Activated CD4-positive, CD25-positive, alpha-beta regulatory T cell treated with anti-CD3 and anti-CD28 coated beads, Interleukin-2, amount 50 U/mL, for 72 hours (primary cell): ENCODE measurements at places on chromosomes 7 and 10.

DNA sequence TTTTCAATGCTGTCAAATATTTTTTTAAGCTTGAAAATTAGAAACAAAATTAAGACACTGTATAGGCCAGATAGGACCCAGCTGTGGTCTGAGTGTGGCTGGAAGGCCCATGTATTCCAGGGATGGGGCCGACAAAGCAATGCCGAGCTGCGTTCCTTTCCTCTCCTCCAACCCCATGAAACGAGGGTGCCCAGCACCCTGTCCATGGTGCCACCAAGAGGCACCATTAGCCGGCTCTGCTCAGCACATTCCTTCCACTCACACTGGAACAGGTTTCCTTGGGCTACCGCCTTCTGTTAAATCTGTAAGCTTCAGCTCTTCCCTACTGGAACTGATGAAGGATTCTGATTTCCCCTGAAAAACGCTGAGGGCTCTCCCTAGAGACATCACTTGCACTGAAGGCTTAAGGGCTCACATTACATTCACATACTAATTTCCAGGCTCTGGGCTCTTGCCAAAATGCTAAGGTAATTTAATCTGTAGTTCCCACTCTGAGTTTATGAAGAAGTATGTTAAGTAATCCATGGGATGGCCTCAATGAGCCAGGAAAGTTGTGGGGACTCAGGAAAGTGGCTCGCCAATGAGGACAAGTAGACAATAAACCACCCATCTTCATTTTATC lies 73.7 kb upstream of the CAMK2B start:
- DNase-seq: no peak

GRCh38 chr10:16314259-16314658 lies 122.6 kb upstream of the PTER start:
- no peak for DNase-seq

GRCh38 chr10:97280783-97281182 lies 11.7 kb downstream of the ARHGAP19 start:
- DNase-seq: no peak

DNA sequence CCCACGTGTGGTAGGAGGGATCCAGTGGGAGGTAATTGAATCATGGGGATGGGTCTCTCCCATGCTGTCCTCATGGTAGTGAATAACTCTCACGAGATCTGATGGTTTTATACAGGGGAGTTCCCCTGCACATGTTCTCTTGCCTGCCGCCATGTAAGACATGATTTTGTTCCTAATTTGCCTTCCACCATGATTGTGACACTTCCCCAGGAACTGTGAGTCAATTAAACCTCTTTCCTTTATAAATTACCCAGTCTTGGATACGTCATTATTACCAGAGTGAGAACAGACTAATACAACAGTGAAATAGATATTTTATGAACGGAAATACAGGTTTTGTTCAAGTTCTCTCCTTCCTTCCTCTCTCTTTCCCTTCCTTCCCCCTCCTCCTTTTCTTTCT lies 15.8 kb downstream of the CALD1 start:
- DNase-seq: no peak

- DNase-seq: no peak
These were observed 78.4 kb upstream of the LEP start for GRCh38 chr7:128162666-128163065.

DNA sequence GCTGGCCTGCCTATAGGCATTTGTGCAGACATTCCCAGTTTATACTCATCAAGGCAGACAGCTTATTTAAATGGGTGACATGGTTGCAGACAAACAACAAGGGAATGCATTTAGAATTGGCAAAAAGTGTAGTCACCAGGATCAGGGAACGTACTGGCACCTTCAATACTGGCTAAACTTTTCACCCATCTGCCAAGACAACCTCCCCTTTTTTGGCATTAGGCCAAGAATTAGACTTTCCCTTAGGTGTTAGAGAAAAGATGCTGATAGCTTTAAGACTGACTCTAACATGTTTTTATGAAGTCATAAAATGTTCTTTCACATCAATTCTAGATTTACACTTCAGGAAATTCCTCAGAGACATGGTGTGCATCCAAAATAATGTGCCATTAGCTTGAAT lies 365.9 kb downstream of the PHTF2 start:
- DNase-seq: no peak

DNA sequence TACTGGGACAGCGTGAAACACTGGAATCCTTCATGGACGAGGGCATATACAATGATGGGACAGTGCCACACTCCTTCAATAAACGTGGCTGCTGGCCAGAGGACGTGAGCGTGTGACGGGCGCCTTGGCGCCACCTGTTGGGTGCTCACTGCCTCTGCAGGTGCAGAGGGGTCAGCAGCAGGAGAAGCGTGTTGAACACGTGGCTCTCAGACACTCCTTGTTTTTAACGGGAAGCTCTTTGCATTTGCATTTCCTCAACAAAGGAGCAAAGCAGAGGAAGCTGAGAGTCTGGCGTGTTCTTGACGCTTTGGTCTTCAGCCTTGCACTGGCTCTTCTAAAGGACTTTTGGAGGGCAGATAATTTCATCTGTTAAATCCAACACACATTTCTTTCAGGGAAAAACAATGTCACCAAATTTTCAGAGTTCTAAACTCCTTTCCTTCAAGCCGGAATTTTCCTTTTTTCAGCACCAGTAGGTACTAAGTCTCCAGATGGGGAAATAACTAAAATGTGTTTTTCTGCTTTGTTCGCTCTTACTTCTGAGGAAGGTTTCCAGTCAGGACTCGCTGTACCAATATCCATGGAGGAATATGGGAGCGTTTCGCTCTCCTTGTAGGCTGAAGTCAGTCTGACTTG lies 2.9 kb upstream of the GET4 start:
- DNase-seq: peak; percentile 67

DNA sequence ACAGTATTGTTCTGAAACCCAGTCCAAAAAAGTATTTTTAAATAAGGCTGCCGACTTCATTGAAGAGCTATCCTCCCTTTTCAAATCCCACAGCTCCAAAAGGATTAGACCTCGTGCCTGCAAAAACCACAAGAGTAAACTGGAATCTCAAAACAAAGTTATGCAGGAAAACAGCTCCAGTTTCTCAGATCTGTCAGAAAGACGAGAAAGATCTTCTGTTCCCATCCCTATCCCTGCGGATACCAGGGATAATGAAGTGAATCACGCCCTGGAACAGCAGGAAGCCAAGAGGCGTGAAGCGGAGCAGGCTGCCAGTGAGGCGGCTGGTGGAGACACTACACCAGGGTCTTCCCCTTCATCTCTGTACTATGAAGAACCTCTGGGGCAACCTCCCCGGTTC lies 12.6 kb downstream of the MYPN start:
- DNase-seq: no peak

DNA sequence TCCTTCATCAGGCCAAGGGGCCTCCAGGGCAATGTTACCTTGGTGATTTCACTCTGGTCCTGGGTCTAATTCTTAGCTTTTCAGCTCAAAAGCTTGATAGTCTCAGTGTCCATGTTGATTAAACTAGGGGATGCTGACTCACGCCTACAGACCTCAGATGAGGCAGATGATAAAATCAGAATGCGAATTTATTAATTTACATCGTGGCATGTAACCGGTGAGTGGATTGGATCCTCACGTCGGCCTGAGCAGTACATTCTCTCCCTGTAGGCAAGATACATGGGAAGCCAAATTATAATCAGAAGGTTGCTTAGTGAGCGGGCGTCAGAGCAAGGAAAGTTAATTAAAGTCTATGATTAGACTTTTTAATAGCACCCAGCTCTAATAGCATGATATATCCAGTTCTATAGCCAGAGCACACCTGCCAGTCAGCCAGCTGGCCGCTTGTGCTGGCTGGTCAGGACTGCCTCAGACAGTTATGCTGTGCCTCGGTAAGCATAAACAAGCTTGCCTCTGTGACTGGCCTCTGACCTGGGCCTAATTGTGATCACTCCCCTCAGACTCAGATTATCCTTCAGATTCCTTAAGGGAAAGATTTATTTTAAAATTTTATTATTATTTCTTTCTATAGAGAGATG lies 20.2 kb upstream of the CPA5 start:
- no peak for DNase-seq

- DNase-seq: no peak
These were observed 118.5 kb downstream of the ITGB8 start for GRCh38 chr7:20449176-20449575.

- DNase-seq: no peak
These were observed 146.5 kb downstream of the FANK1 start for GRCh38 chr10:126042906-126043305.

DNA sequence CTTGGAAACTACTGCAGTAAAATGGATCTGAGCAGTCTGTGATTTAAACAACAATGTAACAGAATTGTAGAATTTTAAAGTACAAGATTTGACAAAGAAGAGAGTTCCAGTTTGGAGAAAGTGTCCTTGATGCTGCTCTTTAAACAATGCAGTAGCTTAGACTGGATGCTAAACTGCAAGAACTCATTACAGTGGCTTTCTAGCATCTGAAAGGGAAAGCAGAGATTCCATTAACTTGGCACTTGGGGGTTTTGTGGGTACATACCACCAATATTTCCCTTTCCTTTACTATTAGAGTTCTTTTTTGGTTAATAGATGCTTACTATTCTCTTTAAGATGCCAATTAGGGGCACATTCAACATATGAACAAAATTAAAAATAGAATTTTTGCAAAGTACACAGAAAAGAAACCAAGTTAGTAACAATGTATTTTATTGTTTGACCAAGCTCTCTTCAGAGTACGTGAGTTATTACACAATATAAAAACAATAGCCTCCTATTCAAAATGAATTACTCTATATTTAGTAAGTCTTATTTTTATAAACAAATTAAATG lies 11.9 kb downstream of the PSTK start:
- no peak for DNase-seq
